Stimulated activated memory B cell treated with anti-CD40 and anti-IgM and Interleukin-4, amounts not matched to agents 10 μg/mL and 1 μg/mL and 100 μg/mL, for 72 hours (primary cell): ENCODE measurements at places on chromosomes 7 and 10.

- no peak for ATAC-seq
- no peaks in the 10 kb centered on the region for H3K27me3 ChIP-seq
- H3K4me3 ChIP-seq = no peak overlapping the region
- H3K4me1 ChIP-seq = peaks cover 49% of the 10 kb centered on the region
Observed at GRCh38 chr10:124101351-124101750, 8.0 kb upstream of the CHST15 start.

- no peaks in the 10 kb centered on the region for H3K4me1 ChIP-seq
- no peak overlapping the region for H3K4me3 ChIP-seq
- peaks cover 72% of the 10 kb centered on the region for H3K36me3 ChIP-seq
- H3K27me3 ChIP-seq = no peaks in the 10 kb centered on the region
- no peak overlapping the region for H3K27ac ChIP-seq
- no peak for ATAC-seq
Observed at GRCh38 chr10:92003258-92003657, 79.7 kb downstream of the BTAF1 start.

DNA sequence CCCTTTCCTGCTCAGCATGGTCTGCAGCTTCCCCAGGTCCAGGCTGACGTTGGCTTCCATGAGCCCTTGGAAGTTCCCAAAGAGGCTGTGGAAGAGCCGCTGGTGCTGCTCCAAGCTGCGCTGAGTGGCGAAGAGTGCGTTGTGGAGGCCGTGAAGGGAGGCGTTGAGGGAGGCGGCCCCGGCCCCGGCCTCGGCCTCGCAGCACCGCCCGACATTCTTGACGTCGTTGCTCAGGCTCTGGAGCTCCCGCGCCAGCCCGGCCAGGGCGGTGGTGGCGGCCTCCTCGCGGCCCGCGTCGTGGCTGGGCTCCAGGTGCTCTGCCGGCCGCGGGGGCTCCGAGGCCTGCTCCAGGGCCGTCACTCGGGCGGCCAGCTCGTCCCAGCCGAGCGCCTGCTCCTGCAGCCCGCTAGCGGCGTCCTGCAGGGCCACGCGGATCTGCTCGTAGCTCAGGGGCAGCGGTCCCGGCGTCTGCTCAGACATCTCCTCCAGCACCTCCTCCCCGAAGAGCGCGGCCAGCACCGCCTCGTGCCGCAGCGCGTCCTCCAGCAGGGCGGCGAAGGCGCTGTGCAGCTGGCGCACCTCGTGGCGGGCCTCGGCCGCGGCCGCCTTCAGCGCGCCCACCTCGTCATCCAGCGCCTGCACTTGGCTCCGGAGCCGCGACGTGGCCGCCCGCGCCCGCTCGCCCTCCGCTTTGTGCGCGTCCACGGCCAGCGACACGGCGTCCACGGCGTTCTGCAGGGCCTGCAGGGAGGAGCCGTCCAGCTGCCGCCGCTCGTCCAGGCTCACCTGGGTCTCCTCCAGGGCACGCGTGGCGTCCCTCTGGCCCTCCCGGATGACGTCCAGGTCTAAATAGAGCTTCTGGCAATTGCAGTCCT lies 14.7 kb downstream of the MMRN2 start:
- ATAC-seq = no peak
- H3K4me1 ChIP-seq = no peaks in the 10 kb centered on the region
- H3K27ac ChIP-seq = no peak overlapping the region
- no peak overlapping the region for H3K4me3 ChIP-seq

GRCh38 chr10:77479586-77479985 lies 158.0 kb downstream of the KCNMA1 start:
- no peak overlapping the region for H3K4me3 ChIP-seq
- no peaks in the 10 kb centered on the region for H3K27me3 ChIP-seq
- no peak for ATAC-seq

- no peak overlapping the region for H3K27ac ChIP-seq
- H3K4me3 ChIP-seq = no peak overlapping the region
- no peaks in the 10 kb centered on the region for H3K4me1 ChIP-seq
- H3K27me3 ChIP-seq = peaks cover under 1% of the 10 kb centered on the region
- no peak for ATAC-seq
- no peaks in the 10 kb centered on the region for H3K36me3 ChIP-seq
Observed at GRCh38 chr7:22193450-22193983, 163.4 kb downstream of the RAPGEF5 start.

- peaks cover 38% of the 10 kb centered on the region for H3K4me1 ChIP-seq
- H3K36me3 ChIP-seq = peaks cover 24% of the 10 kb centered on the region
- no peaks in the 10 kb centered on the region for H3K27me3 ChIP-seq
- H3K27ac ChIP-seq = peak overlapping the region; percentile 65
- H3K4me3 ChIP-seq = no peak overlapping the region
- no peak for ATAC-seq
Observed at GRCh38 chr7:121160150-121161008, 168.4 kb upstream of the WNT16 start.

- no peak overlapping the region for H3K4me3 ChIP-seq
- H3K27me3 ChIP-seq = peaks cover 16% of the 10 kb centered on the region
- no peak overlapping the region for H3K27ac ChIP-seq
- H3K4me1 ChIP-seq = peaks cover 5% of the 10 kb centered on the region
- no peaks in the 10 kb centered on the region for H3K36me3 ChIP-seq
Observed at GRCh38 chr7:23239698-23240097, 6.9 kb upstream of the GPNMB start.

DNA sequence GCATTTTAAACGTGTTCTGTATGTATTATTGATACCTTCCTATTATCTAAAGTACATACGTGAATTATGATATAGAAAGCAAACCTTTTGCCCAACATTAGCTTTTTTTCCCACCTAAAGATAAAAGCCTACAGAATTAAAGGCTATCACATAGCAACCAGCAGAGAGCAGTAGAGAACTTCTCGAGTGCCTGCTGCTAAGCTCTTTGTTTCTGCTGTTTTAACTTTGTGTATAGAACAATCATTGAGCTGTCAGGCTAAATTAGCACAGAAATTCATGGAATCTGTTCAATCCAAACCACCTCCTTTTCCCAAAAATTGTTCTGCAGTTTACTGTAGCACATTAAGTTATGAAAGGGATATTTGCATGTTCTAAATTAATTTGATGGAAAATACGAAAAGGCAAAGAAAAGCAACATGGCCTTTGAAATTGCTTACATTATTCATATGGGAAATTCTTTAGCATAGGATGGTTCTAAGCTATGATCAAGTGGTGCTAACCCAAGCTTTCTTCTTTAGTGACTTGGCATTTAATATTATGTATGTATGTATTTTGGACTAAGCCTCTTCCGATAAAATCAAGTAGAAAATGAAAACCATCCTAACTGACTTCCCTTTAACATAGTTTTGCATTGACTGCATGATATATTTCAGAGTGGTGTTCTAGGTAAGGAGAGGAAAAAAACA lies 1288.5 kb downstream of the GATA3 start:
- H3K27me3 ChIP-seq = peaks cover 16% of the 10 kb centered on the region
- no peak overlapping the region for H3K4me3 ChIP-seq
- no peaks in the 10 kb centered on the region for H3K4me1 ChIP-seq
- no peak overlapping the region for H3K27ac ChIP-seq
- ATAC-seq = no peak

DNA sequence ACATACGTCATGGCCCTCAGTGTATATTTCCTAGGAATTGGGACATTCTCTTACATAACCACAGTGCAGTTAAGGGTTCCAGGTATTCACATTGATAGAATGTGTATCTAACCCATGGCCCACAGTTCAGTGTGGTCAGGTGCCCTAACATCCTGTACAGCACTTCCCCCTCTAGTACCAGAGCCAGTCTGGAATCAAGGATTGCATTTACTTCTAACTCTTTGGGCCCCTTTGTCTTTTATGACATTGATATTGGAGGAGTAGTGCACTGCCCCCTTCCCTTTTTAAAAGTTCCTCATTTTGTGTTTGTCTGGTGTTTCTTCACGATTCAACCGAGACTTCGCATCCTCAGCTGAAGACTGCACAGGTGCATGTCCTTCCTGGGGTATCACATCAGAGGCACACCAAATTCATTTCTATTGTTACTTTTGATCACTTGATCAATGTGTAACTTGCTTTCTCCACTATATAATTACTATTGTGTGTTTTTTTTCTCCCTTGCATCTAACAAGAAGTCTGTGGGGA lies 22.4 kb upstream of the NPFFR1 start:
- no peak for ATAC-seq
- H3K4me3 ChIP-seq = no peak overlapping the region
- H3K36me3 ChIP-seq = no peaks in the 10 kb centered on the region
- H3K27me3 ChIP-seq = no peaks in the 10 kb centered on the region
- peaks cover 18% of the 10 kb centered on the region for H3K4me1 ChIP-seq
- no peak overlapping the region for H3K27ac ChIP-seq

DNA sequence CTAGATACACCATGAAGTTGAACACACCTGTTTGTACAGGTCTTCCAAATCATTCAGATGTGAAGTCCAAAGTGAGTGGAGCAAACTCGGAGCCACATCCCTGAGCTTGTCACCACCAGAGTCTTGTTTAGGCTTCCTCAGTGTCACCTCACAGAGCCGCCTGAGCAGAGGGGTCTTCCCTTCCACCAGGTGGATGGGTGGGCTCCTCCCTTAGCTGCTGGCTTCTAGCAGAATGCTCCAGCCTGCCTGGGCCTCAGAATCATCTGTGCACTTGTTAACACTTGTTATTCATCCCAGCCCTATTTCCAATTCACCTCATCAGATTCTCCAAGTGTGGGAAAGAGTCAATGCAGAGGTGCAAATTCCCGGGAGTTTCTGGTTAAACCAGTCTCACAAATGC lies 32.5 kb downstream of the C10orf71 start:
- no peak for ATAC-seq
- peaks cover 9% of the 10 kb centered on the region for H3K36me3 ChIP-seq
- peaks cover 8% of the 10 kb centered on the region for H3K27me3 ChIP-seq
- H3K27ac ChIP-seq = no peak overlapping the region
- H3K4me3 ChIP-seq = no peak overlapping the region
